ENCODE measurements at places on chromosomes 7 and 10. TPM values are rescaled to one million over a fixed set of nuclear protein-coding genes. Genes with fewer than 3 reads are reported as not detected.

Gene KCND2
- polyA plus RNA-seq, result 2.9 TPM

Gene RET
- polyA plus RNA-seq, result 16.7 TPM

Gene VDAC2
- polyA plus RNA-seq, result 254 TPM

Gene SPDYE6
- polyA plus RNA-seq, result 6.3 TPM

Gene TRIM50
- 0.32 TPM for polyA plus RNA-seq

Gene NMT2
- 45.5 TPM for polyA plus RNA-seq

Gene PPP2R2D
- polyA plus RNA-seq, result 49.5 TPM

Gene HOXA10
- polyA plus RNA-seq, result 137 TPM

Gene GNAT3
- polyA plus RNA-seq, result not detected

Gene FKBP6
- 0.60 TPM for polyA plus RNA-seq

Gene BTBD16
- 1.4 TPM for polyA plus RNA-seq

Gene PNLIPRP2
- not detected for polyA plus RNA-seq

Gene SLK
- 73.6 TPM for polyA plus RNA-seq

All from left kidney (tissue), 8 donors.